ENCODE measurements at places on chromosomes 2 and 18.
A peak's percentile ranks its signal among the peaks of the same experiment; 100 is the strongest.

- DNase-seq, result no peak
Measured at GRCh38 chr2:74444498-74445318, 3.0 kb upstream of the RTKN start.

- DNase-seq, result no peak
Measured at GRCh38 chr18:78583739-78584458, 395.7 kb upstream of the SALL3 start.

DNA sequence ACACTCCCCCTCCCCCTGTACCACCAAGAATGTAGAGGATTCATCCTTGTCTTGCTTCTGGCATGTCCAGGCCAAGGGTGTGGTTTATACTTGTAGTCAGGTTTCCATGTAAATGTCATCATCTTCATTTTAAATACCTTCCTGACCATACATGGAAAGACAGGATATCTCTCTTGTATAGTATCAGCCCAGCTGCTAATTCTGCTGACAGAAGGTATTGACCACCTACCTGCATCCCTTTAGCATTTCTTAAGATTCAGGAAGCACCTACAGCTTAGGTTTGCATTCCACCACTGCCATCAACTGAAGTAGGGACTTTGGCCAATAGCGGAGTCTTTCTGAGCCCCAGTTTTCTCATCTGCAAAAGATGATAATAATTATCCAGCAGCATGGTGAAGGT is 22.9 kb upstream of the FSHR start:
- DNase-seq, result no peak

GRCh38 chr2:52955079-52955478 is 812.5 kb upstream of the CHAC2 start:
- DNase-seq, result no peak

DNA sequence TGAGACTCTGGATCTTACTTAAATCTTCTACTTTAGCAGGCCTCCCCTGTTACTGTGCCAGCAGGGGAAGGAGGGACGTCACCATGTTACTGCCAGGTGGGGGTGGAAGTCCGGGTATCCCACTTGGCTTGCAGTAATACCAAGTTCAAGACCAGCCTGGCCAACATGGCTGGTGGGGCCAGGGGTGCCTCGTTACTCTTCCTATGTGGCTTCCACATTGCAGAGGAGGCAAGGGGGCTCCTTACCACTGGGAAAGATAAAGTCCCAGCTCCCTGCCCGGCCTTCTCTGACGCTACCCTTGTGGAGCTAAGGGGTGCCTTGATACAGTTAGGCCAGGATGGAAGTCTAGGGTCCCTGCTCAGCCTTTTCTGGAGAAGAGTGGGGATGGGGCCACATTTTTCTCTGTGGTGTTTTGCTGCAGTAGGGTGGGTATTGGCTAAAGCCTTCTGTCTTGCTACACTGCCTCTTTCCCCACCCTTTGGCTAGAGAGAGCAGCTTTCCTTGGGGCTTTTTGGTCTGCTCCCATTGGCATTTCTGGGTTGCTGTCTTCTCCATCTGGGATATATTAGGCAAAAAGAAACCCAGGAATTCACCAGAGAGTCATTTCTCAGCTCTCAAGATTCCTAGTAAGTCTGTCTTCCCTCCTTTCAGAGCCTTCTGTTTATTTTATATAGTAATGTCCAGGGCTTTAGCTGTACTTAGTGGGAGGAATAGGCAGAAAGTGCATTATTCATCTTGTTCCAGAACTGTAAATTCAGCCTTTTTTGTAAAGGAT is 21.9 kb downstream of the ELMOD3 start:
- no peak for DNase-seq

DNA sequence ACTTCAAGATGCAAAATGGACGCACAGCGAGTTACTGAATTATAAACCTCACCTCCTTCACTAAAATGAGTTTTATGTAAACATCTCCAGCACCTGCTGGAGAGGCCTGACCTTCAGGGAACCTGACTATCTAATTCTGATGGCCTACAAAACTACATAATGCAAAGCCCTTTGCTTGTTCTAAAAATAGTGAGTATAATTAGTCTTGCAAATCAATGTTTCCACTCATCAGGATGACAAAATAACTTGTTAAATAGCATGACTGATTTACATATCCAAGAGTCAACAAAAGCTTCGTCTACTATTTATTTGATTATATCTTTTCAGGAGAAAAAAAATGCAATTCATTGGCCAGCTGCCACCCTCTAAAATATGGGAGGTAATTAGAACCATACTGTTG is 326.3 kb upstream of the MC4R start:
- DNase-seq, result no peak

DNA sequence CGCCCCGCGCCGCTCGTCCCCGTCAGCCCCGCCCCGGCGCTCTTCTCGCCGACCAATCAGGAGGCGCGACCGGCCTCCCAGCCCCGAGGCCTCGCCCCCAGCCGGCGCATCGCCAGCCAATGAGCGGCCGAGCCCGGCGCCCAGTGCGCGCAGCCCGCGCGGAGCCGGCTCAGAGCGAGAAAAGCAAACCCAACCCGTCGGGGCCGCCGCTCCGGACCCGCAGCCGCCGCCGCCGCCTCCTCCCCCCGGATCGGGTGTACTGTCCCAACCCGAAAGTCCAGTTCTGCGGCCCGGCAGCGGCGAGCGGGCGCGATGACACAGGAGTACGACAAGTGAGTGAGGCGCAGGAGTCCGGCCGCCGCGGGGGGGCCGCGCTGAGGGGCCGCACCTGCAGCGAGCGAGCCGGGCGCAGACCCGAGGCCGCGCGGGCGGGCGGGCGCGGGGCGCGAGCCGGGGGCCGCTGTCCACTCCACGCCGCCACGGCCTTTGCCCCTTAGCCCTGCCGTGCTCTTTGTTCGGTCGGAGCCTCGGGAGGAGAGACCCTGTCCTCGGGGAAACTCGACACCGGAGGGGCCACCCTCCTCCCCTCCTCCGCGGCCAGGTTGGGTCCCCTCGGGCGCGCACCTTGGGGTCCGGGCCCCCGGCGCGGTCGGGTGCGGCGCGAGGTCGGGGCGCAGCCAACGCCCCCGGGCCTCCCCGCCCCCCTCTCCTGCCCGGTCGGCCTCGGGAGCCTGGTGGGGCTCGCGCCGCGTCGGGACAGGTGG is at the start of gene GRHL1:
Gene GRHL1 (plus strand): TSS at position 172 of the 764 bp plus-strand sequence. CDS start 141 bp downstream, at position 313.
- peak; percentile 92 for DNase-seq

DNA sequence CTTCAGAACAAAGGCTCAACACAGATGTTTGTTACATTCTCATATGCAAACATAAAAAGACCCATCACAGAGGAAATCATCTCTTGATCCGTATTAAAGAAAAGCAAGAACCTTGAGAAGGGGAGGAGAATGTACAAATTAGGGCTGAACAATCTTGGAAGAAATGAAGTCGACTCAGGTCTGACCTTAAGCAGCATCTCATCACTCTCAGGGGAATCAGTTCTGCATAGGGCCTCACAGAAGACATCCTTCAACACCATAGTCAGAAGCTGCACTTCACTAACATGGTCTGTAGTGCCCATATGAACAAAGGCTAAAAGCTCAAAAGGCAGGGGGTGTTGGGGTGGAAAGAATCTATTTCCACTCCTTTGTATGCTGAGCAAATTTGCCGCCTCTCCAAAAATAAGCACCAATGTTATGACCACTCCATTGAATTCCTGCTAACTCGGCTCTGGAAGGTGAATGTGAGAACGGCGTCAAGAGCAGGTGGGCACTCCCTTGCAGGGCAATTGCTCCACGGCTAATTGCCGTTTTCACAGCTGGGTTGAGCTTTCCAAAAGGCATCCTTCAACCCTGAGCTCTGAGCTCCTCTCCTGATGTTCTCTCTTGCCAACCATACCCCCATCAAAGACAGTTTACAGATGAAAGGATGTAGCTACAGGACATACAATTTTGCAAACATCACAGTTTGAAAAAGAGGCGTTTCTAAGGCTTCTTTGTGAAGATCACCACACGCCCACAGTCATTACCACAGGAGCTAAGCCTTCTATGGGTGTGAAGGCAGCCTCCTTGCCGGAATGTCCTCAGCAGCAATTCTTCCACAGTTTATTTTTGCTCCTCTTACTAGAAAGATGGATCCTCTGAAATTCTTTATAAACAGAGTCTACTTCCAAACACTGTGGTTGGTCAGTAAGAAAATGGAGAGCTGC is 10.0 kb downstream of the KLF7 start:
- DNase-seq, result no peak

DNA sequence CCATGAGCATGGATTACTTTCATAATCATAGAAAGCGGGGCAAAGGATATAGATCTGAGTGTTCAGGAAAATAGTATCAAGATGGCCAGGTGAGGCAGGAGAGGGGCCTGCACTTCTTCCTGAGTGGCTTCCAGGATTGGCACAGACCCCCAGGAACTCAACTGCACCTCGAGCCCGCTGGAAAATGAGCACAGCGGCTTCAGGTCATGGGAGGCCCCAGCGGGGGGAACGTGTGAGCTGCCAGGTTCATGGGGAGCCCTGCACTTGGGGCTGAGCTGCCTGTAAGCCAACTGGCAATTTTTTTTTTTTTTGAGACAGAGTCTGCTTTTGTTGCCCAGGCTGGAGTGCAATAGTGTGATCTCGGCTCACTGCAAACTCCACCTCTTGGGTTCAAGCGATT is 81.5 kb upstream of the ODC1 start:
- DNase-seq, result no peak

- no peak for DNase-seq
Measured at GRCh38 chr2:222943820-222944219, 83.0 kb downstream of the ACSL3 start.

DNA sequence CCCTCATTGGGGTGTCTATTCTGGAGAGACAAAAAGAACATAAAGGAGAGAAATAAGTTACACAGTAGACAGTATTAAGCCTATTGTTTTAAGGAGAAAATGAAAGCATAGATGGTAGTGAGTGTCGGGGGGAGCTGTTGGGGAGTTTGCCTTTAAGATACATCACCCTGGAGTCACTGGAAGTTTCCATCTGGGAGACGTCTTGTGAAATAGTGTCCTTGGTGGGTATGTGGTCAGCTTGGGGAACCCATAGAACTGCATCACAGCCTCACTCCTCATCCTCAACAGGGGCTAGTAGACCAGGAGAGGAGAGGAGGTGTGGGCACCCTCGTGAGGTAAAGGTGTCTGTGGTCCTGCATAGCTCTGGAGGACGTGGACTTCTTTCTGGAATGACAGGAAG is 60.6 kb downstream of the RNF144A start:
- no peak for DNase-seq

DNA sequence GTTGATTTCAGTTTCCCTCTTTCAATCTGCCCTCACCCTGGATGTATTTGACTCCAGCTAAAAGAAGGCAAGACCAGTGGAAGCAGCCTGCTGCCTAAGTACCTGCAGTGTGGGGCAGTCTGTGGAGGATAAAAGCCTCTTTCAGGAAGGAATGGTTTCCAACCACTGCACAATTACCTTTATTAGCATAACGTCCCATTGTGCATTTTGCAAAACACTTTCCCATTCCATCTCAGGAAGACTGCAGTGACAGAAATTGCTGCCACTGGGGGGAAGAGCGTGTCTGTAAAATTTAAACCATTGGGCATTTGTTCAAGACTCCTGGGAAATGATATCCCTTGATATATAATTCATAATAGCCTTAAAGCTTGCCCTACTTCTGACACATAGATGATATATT is 26.2 kb downstream of the CYRIA start:
- DNase-seq, result no peak

- DNase-seq, result no peak
Measured at GRCh38 chr18:63824220-63824525, 49.0 kb downstream of the SERPINB7 start.

- DNase-seq, result no peak
Measured at GRCh38 chr2:97982621-97983020, 13.1 kb downstream of the TMEM131 start.

- no peak for DNase-seq
Measured at GRCh38 chr2:167380094-167380493, 491.8 kb downstream of the XIRP2 start.

- no peak for DNase-seq
Measured at GRCh38 chr2:180991820-180992219, 11.4 kb downstream of the UBE2E3 start.

DNA sequence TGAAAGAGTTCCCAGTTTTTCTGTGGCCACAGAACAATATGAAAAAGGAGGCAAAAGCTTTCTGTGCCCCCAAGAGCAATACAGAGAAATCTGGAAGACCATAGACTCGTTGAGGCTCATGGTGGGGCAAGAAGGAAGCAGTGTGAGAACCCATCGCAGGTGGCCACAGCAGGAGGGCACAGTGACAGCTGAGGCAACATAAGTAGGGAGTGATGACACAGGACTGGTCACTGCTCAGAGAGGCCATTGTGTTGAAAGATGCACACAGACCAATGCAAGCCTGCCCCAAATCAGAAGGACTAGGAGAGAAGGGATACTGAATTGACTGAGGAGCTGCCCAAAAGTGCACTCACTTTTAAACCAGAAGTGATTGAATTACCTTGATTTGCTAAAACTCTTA is 483.6 kb downstream of the EPHA4 start:
- DNase-seq, result no peak

- DNase-seq, result no peak
Measured at GRCh38 chr2:31945572-31945935, 65.3 kb downstream of the MEMO1 start.

GRCh38 chr2:120683081-120683480 is 52.6 kb upstream of the GLI2 start:
- DNase-seq, result no peak

- DNase-seq, result no peak
Measured at GRCh38 chr18:41974796-41975201, 19.8 kb downstream of the PIK3C3 start.

- DNase-seq, result no peak
Measured at GRCh38 chr2:133937669-133938068, 316.2 kb upstream of the MGAT5 start.

- DNase-seq, result no peak
Measured at GRCh38 chr2:216563646-216564045, 65.0 kb downstream of the RPL37A start.

DNA sequence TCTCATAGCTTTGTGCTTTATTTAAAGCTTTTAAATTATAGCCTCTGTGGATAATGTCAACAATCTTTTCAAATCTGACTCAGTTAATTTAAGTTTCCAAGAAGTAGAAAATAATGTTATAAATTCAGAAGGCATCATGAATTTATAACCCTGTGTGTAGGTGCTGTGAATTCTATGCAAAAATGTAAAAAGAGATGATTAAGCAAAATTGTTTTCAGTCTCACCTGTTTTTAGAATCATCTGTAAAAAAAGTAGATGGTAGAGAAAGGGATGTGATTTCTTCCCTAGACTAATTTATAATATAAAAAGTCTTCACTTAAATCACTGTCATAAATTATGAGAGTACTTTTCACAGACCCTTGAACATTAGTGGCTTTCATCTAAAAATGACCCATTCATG is 85.6 kb upstream of the NOSTRIN start:
- no peak for DNase-seq

DNA sequence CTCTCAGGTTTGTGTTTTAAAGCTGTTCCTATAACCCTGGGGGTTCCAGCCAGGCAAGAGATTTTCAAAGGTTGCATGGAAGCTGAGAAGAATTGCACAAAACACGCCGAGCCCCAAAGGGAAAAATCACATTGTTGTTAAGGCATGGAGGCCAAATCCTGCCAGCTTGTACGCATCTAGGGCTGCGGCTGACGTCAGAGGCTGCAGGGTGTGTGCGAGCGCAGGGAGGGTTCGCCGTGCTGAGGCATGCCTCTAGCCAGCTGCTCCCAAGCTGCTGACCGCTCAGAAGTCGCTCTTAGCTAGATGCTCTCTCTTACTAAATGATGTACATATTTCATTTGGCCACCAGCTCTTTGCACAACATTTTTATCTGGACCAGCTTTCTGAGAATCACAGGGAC is 191.8 kb downstream of the LPIN1 start:
- no peak for DNase-seq
